ENCODE measurements at places on chromosomes 12 and 14.

DNA sequence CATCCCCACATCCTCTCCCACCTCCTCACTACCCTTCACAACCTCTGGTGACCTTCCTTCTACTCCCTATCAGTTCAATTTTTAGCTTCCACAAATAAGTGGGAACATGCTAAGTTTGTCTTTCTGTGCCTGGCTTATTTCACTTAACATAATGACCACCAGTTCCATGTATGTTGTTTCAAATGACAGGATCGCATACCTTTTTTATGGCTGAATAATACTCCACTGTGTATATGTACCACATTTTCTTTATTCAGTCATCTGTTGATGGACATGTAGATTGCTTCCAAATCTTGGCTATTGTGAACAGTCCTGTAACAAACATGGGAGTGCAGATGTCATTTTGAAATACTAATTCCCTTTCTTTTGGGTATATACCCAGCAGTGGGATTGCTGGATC, 98.7 kb downstream of the TRMT5 start:
- DNase-seq = no peak

DNA sequence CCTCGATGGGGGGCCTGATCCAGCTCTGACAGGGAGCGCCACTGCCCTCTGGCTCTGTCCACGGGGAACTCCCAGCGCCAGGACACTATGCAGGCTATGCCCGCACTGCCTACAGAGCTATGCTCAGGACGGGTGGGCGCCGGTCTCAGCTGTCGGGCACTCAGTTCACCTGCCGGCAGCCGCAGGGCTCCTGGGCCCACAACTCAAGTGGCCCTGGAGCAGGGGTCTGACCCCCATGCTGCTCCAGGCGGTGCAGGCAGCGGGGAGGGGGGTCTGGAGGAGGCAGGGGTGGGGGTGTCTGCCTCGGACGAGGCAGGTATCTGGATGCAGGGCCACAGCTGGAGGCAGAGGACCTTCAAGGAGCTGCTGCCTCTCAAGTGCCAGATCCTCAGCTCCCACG, 28.5 kb upstream of the NUDT14 start:
- DNase-seq = no peak

GRCh38 chr12:102144221-102144620, 24.2 kb downstream of the PARPBP start:
- no peak for DNase-seq

DNA sequence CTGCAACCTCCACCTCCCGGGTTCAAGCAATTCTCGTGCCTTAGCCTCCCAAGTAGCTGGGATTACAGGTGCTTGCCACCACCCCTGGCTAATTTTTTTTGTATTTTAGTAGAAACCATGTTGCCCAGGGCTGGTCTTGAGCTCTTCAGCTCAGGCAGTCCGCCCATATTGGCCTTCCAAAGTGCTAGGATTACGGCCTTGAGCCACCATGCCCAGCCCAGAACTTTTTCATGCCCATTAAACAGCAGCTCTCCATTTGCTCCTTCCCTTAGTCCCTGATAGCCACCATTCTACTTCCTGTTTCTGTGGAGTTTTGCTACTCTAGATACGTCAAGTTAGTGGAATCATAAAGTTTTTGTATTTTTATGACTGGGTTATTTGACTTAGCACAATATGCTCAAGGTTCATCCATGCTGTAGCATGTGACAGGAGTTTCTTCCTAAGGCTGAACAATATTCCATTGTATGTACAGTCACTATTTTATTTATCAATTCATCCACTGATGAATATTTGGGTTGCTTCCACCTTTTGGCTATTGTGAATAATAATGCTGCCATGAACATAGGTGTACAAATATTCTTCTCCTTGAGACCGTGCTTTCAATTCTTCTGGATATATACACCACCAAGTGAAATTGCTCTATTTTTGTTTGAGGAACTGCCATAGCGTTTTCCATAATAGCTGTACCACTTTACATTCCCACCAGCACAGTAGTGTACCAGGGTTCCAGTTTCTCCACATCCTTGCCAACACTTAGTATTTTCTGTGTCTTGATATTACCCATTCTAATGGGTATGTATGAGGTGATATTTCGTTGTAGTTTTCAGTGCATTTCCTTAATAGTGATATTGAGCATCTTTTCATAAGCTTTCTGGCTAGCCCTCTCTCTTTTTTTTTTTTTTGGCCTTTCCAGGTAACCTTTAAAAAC, 15.0 kb downstream of the ATF1 start:
- DNase-seq = no peak

DNA sequence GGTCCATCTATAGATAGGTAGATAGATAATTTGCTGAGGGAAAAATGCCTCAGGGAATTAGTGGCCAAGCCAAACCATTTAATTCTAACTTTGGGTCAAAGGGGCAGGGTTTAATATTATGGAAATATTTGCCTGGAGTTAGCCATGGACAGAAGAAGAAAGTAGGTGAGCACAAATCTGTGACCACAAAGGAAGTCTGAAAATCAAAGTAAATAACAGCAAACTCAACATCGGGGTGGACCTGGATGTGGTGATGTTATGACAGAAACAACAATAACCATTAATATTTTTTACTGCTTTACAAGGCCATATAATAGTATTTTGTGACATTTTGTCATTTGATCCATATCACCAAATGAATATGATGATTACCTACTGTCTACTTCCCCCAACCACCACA, 578.0 kb upstream of the MGAT4C start:
- no peak for DNase-seq

DNA sequence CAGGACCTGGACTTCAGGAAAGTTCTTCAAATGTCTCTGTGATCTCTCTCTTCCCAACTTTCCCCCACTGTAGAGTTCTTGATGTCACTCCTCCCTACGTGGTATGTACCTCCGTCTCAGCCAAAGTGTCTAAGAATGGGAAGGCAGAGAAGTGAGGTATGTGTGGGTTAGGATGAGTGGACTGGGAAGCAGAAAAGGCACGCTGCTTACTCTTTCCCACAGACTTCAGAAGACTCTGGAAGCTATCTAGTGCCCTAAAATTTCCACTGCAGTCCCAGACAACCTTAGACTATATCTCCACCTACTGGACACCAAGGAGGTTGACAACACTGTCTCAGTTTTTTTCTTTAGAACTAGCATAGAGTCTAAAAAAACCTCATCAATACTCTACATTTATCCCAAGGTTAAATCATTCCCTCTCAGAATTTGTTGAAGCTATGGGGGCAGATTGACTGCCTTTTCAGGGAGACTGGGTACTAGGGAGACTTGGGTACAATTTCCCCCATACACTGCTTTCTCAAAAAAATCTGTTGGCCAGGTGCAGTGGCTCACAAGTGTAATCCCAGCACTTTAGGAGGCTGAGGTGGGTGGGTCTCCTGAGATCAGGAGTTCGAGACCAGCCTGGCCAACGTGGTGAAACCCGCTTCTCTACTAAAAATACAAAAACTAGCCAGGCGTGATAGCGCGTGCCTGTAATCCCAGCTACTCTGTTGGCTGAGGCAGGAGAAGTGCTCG, 20.6 kb upstream of the ITGA5 start:
- DNase-seq = no peak

- DNase-seq = no peak
These were observed 284.2 kb downstream of the TTC8 start for GRCh38 chr14:89108608-89109007.

- DNase-seq = no peak
These were observed 13.7 kb downstream of the KTN1 start for GRCh38 chr14:55593698-55594097.

DNA sequence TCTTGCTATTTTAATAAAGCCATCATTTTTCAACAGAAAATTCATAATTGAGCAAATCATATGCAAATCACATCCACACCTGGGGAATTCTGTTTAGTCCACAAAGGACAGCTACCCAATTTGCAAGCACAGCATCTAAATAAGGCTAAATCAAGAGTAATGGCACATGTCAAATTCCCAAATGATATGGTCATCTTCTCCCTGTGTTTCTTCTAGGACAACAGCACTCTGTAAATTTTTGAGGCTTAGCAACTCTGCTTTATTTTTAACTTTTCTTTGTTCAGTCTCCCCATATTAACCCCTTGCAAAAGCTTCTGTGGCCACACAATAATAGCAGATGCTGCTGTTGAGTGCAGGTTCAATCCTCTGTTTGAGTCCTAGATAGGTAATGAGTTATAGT, 155.6 kb upstream of the DAAM1 start:
- no peak for DNase-seq

DNA sequence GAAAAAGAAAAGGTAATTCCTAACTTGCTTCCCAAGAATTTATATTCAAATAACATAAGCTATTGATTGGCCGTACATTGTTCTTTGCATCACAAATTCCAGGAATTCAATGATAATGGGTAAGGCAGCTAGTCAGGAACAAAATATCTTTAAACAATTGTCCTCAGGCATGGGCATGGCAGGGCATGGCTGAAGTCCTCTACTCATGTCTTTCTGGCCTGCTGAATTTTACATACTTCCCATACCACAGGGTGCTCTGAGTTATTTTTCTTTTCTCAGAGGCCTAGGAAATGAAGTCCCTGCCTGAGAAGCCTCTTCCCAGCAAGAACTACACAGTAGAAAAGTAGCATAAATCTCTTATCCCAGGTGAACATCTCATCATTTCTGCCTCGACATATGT, 15.1 kb upstream of the DRAM1 start:
- DNase-seq = no peak

GRCh38 chr14:36346052-36346451, 25.6 kb upstream of the MBIP start:
- no peak for DNase-seq

DNA sequence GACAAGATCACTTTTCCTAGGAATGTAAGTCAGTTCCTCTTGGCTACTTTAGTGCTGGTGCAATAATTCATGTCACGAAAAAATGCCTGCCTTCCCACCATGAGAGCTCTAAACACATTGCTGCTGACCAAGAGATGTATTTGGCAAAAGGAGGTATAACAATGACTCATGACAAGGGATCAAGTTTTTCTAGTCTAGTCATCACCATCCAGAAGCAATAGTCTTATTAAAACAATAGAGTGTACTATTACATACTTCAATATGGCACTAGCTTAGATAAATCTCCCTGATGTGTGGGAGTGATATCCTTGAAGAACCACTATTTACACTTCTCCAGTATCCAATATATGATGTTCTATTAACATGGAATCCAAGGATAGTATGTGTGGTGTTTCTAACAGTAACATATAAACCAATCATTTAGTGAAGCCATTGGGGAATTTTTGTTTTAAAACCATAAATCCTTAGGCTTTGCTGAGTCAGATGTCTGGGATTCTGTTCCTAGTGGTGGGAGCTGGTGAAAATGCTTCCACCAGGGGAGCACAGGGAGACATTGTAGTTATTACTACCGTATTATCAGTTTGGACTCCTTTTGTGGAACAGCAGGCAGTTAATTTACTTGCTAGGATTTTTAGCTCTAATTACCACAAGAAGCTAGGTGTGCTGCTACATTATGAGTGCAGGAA, 1387.5 kb downstream of the LRFN5 start:
- DNase-seq = no peak

DNA sequence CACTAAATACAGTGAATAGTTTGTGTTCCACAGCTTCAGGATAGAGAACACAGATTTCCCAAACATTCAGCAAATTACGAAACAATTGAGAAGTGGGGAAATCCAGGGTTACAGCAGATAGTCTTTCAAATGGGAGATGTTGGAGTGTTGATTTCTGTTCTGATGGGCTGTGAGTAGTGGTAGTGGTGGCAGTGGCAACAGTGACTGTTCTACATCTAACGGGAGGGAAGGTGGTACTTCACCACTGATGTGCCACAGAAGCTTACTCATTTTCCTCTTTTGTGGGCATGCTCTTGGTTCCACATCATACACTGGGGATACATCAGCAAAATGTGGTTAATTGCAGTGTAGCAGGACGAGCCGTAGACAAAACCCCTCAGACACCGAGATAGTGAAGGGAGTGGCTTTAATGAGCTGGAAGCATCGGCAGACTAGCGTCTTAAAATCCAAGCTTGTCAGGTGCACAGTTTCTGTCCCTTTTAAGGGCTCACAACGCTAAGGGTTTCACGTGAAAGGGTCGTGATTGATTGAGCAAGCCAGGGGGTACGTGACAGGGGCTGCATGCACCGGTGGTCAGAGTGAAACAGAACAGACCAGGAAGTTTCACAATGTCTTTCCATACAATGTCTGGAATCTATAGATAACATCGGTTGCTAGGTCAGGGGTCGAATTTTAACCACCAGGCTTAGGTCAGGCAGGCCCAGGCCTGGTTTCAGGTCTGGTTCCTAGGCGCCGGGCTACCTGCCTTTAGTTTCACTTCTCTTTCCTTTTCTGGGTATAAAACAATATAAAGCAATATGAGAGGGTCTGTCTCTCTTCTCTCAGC, 330.6 kb upstream of the FBXO33 start:
- no peak for DNase-seq

DNA sequence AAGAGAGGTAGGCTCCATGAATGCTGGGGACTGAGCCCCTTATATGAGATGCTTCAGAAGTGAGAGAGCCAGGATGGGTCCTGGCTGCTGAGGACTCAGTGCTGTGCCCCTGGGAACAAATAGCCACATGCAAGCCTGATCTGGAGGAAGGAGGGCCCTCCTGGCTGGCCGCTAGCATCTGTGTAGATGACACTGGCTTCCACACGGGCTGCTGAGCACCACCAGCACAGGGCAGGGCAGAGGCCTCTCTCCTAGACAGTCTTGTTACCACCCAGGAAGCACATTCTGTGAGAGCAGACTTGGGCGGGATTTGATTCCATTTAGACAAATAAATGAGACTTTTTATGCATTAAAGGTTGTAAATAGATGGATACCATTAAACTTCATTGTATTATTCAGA, 48.0 kb downstream of the ZNF664 start:
- DNase-seq = no peak

DNA sequence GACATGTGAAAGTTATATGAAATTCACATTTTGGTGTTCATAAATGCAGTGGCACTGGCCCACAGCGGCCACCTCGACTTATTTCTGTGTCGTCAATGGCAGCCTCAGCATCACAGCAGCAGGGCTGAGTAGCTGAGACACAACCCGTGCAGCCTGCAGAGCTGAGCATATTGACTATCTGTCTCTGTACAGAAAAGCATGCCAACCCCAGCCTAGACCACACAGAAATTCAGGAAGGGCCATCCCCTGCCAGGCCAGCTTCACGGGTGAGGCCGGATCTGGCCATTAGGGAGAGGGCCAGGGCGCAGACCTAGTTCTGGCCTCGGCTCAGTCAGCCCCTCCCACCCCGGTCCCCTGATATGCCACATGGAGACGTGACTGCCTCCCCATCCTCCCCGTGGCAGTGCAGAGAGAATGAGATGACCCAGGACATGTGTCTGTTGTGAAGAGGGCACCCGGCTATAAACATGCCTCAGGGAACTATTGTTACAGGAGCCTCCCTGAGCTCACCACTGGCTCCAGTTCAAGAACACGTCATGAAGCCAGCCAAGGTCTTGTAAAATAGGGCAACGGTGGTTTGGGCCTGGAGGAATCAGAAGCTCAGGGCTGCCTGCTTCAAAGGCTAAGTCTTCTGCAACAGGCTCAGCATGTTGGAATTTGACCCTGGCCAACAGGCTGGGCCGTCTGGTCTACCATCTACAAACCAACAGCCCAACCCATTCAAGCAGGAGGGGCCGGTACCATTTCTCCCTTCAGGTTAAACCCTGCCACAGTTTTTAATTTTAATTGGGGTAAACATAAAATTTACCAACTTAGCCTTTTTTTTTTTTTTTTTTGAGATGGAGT, 25.5 kb downstream of the SCARB1 start:
- DNase-seq = no peak
